Germinal center (tissue), 1 donor: ENCODE measurements at places on chromosomes 6 and 20.

DNA sequence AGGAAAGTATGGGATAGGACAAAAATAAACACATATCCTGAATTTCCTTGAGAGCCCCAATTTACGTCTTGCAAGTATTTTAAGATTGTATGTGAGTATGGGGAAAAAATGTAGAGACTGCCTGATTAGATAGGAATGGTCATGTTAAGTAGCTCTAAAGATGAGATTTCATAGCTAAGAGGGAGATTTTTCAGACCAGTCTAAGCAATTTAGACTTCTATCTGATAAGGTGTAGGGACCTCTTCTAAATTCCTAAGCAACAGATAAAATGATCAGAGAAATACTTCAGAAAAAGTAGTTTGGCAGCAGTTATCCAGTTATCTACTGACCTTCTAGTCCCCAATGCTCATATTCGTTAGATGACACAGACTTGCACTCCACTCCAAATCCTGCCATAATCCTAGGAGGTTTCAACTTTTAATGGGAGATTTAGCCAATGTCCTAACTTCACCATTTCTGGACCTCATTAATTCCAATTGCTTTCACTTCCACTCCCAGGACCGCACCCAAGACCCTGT, 90.0 kb downstream of the FILIP1 start:
- no peak for DNase-seq

- no peak for DNase-seq
Observed at GRCh38 chr20:13717631-13718044, 67.1 kb downstream of the ESF1 start.

DNA sequence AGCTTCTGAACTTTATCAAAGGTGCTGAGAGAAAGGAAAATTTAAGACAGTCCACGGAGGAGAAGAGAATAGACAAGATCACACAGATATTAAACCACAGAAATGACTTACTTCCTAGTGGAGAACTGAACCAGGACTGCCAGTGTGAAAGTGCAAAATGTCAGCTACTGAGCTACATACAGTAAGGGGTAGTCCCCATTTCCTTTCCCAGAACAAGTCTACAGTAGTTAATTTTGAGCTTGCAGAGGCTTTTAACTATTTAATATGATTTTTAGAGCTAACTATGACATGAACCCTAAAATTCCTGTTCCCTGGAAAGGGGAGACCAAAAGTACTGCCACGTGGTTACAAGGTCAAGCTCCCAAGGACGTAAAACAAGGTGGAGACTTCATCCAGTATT, 45.1 kb downstream of the CEP85L start:
- DNase-seq: no peak

DNA sequence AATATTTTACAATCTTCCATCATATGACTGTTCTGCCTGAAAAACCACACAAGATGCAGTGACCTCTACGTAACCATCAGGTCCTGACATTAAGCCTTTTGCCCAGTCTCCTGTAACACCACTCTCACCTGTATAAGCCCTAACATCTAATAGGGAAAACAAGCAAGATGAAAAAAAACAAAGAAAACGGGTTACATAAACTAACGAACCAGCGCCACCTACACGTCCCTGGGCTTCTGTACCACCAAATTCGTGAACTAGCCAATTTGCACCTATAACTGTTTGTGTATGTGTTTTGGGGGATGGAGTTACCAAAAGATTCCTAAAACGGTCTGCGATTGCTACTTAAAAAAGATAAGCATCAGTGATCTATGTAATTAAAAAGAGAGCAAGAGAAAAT, 70.2 kb downstream of the BLOC1S5 start:
- DNase-seq: no peak

DNA sequence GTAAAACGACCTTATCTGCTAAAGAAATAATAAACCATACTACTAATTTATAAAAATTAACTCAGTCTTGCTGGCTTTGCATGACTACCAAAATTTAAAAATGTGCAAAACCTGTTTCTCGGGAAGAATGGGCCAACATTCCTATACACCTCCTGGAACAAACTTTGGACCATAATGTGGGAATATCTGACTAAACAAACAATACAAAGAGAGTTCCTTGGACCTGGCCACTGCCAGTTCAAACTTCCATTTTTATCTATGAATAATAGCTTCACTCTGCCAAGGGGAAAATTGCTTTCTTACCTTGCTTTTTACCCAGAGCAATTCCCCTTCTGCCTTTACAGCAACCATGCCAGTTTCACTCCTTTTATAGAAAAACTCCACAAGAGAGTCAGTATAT, 38.7 kb upstream of the POU5F1 start:
- DNase-seq: no peak

GRCh38 chr20:37226889-37227288, 34.7 kb downstream of the GHRH start:
- no peak for DNase-seq

DNA sequence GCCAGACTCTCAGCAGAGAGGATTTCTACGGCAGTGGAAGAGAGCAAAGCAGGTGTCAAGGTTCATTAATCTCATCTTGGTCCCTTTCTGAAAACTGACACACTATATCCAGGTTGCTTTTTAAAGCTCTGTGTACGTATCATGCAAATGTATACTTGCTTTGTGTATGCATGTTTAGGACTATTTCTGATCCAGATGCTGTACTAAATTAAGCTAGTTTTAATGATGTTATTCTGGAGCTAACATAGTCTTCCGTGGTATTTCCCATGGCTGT, 59.2 kb upstream of the SNX9 start:
- DNase-seq: no peak

DNA sequence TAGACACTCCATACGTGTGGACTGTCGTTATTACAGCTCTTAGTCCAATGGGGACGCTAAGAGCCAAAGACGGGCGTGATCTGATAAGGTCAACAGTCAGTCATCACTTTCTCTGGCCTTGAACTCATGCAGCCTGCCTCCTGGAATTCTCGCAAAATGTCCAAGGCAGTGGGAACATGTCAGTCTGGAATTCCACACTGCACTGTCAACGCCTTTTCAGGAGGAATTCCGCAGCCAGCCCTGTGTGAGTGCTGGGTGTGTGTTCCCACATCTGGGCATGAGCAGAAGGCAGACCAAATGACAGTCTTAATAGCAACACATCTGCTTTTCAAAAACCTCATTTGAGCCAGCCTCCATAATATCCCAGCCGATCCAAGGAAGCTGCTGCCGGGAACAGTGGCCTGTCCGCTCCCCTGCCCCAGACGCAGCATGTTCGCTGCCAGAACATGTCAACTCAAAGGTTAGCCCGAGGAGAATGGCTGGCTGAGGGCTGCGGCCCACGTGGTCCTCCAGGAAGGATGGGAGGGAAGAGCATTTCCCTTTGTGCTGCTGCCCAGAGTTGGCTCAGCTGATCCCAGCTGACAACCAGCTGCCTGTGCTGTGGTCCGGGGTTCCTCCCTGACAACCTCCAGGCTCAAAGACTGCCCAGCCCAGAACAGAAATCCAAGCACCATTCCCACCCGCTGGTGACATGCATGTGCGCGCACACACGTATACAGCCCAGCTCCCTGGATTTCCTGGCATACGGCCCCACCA, 103.1 kb downstream of the SULF2 start:
- DNase-seq: no peak

DNA sequence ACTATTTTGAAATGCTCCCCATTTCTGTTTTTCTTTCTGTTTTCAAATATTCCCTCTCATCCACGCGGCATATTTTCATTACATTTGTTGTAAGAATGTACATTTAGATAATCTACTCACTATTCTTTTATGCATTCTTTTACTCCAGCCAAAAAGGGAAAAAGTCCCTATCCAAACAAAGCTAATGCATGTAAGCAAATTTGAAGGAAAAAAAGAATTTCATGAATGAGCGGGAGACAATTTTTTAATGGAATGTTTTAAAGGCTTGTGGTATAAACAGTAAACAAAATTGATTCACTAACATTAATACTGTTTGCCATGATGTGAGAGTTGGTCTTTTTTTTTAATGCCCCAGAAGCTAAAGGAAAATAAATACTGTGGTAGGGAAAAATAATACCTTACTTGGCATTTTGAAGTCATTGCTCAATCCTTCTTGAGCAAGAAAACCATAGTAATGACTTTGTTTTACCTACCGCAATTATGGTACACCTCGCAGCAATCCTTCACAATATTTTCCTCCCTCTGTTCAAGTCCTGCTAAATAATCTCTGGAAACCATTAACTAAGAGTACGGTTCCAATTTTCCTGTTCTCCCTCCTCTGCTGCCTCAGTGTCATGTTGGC, 79.0 kb downstream of the BACH2 start:
- no peak for DNase-seq

DNA sequence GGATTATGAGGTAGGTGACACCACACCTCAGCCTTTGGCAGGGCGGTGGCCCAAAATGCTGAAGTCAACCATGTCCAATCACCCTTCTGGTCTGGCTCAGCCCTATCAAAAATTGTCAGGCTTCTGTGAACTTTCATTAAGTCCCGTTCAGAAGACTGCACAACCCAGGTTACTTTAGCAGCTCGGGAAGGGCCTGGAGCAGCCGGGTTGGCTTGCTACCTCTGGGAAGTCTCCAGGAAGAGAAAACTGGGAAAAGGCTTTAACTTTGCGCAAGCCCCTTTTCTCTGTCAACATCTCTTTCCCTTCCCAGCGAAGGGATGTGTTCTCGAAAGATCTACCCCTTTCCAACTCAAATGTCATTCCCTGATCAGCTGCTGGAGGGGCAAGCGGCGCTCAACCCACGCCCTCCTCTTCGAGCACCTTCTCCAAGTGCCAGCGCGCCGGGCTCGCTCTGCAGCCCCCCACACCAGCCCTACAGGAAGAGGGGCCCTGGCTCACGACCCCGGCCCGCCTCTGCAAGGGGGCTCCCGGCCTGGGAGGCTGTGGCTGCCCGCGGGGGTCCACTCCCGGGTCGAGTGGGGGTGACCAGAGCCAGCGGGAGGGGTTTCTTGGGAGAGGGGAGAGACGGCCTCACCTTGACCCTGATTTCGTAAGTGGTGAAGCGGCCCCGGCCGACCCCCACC, 573 bp downstream of the SNX3 start:
- peak; percentile 66 for DNase-seq

DNA sequence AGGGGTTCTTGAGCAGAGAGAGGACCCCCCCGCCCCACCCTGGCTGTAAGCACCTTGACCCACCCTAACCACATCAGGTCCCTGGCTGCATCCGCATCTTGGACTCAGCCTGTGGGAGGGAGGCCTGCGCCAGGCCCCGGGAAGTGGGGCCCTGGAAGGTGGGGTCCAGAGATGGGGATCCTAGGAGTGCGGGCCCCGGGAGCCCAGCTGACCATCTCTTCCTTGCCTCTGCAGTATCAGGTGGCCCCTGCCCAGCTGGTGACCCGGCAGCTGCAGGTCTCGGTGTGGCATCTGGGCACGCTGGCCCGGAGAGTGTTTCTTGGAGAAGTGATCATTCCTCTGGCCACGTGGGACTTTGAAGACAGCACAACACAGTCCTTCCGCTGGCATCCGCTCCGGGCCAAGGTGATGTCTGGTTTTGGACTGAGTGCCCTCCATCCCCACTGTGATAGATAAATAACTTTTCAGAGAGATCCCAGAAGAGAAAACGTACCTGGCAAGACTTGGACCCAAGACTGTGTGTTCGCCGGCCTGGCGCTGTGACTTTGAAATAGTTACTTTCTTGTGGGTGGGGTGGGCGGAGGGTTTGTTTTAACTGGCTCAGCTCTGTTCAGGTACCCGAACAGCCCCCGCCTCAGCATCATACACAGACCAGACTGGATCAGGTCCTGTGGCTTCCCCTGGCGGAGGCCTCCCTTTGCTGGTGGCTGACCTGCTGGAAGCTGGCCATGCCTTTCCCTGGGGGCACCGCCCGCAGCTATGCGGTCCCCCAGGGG, 62.0 kb downstream of the EZR start:
- DNase-seq: no peak

- DNase-seq: no peak
Observed at GRCh38 chr6:44671333-44671732, 283.8 kb downstream of the CDC5L start.

DNA sequence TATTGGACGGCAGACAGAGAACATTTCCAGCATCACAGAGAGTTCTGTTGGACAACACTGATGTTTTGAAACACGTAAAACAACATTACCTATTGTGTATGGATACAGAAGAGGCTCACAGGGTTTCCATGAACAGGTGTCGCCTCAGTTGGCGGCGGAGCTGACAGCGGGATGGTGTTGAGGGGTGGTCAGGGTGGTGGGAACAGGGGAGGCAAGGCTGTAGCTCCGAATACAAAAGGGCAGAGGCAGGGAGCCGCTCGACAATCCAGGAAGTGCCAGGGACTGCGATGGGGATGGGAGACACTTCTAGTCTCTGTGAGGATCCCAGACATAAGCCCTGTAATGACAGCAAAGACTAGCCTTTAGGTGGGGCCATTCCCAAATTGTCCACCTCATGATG, 14.5 kb upstream of the PI16 start:
- no peak for DNase-seq

DNA sequence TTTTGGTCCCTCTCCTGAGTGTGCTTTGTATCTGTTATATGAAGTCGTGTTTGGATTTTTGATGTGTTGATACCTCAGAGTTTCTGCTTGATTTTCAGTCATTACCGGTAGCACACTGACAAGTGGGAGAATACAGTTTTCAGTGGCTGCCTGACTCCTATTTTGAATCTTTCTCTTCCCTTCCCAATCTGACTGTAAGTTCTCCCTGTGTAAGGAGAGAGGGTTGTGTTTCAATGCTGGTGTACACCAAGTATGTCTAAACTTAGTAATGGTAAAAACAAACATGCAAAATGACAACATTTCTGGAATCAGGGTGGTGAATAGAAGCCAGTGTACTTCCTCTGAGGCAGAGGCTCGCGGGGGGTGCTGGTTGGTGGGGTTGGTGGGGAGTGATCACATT, 103.4 kb downstream of the HIVEP1 start:
- DNase-seq: peak; percentile 38

DNA sequence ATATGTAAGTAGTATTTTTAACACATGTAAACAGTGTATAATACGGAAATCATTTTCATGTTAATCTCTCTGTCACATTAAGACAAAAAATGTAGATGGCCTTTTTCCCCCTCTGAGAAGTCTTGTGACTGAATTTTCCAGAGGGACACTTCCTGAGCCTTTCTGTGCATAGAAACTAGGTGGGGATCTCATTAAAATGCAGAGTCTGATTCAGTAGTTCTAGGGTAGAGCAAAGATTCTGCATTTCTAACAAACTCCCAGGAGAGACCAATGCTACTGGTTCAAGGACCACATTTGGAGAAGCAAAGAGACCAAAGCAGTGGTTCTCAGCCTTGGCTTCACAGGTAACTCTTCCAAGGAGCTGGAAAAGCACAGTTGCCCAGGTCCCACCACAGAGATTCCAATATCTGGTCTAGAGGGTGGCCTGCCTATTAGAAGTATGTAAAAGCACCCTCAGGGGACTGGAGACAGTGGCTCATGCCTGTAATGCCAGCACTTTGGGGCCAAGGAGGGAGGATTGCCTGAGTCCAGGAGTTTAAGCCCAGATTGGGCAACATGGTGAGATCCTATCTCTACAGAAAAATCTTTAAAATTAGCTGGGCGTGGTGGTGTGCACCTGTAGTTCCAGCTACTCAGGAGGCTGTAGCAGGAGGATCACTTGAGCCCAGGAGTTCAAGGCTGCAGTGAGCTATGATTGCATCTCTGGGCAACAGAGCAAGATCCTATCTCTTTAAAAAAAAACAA, 378.5 kb downstream of the KIF16B start:
- no peak for DNase-seq

- DNase-seq: no peak
Observed at GRCh38 chr6:20931093-20931492, 396.8 kb downstream of the CDKAL1 start.
